ENCODE measurements at places on chromosomes 7 and 10.

- no peak for DNase-seq
Measured at GRCh38 chr7:91193141-91193540, 71.1 kb upstream of the FZD1 start.

DNA sequence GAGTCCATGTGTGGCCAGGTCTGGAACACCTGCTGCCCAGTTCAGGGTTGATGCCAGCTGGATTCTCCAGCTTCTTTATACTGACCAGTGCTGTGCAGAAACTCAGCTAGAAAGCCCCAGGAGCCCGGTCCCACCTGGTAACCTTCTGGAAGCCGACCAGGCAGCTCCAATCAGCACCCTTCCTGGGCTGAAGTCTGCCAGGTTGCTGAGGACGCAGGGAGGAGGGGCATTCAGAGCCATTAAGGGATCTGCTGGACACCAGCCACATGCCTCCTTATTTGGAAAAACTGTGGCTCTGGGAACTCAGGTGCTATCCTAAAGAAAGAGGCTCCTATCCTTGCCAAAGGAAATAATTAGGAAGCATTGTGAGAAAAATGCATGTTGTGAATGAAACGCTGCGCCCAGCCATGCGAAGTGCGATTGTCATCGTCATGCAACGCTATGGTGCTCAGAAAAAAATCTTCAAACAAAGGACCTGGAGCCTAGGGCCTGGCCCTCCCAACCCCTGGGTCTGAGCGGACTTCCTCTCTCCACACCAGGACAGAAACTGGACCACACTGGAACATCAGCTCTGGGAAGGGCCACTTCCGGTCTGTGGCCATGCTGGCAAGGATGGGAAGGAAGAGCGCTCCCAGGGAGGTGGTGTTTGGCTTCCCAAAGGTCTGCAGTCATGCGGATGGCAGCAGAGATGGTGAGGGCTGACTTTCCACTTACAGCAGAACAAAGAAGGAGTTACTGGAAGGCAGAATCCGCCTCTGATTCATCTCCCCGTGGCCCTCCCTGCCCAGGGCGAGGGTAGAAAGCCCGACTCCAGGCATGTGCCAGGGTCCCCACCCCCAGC is 90.1 kb downstream of the FAM53B start:
- DNase-seq = no peak

GRCh38 chr10:13337827-13338196 is 10.3 kb downstream of the SEPHS1 start:
- no peak for DNase-seq

DNA sequence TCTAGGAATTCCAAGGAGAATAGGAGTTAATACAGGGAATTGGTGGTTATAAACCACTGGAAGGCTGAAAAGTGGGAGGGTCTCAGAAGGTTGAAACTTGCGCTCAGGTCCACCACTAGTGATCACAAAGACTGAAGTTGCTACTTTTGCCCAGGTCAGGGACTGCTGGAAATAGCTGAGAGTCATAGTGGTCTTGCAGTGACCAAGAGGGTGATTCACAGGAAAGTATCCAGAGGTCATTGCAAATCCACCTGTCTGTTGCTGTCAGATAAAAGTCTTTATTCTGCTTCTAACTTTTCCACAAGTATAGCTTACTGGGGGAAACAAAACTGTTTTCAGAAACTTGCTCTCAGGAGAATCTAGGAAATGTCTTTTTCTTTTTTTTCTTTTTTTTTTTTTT is 211.5 kb upstream of the PRSS1 start:
- DNase-seq = no peak
